GM12864 (cell line): ENCODE measurements at places on chromosomes 2 and 18.

- no peak for DNase-seq
Measured at GRCh38 chr2:148664229-148664628, 19.7 kb downstream of the EPC2 start.

- no peak for DNase-seq
Measured at GRCh38 chr18:75051757-75052156, 157.2 kb downstream of the PTGR3 start.

GRCh38 chr2:236859908-236860307, 225.8 kb upstream of the COPS8 start:
- no peak for DNase-seq

- DNase-seq: no peak
Measured at GRCh38 chr18:22088996-22089640, 80.3 kb upstream of the GATA6 start.

- DNase-seq: no peak
Measured at GRCh38 chr18:475202-476031, 25.1 kb downstream of the COLEC12 start.

- DNase-seq: no peak
Measured at GRCh38 chr2:199975273-199975895, 20.0 kb downstream of the MAIP1 start.

- DNase-seq: no peak
Measured at GRCh38 chr18:24114924-24115549, 23.8 kb upstream of the CABYR start.

- no peak for DNase-seq
Measured at GRCh38 chr18:73891572-73892421, 255.8 kb downstream of the FBXO15 start.

GRCh38 chr2:206084870-206085741, 868 bp downstream of the INO80D start:
- no peak for DNase-seq
